ENCODE measurements at places on chromosomes 7 and 10.

GRCh38 chr7:105487579-105488571 lies 34.2 kb downstream of the PUS7 start:
- no peak for DNase-seq

GRCh38 chr7:127928852-127929251 lies 102.4 kb downstream of the LRRC4 start:
- DNase-seq = no peak

DNA sequence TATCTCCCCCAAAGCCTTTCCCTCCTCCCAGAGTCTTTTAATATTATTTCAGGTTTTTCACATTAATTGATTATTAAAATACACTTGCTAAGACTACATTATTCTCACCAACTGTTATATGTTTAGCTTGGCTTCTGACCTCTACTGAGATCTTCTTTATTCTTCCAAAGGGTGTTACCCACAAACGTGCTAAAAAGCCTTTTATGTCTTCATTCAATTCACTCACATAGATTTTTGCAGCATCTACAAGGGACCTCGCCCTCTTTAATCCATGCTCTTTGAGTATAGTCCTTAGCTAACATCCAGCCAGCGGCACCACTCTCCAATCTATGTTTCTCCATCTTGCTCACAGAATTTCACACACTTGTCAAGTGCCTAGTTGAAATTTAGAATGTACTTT lies 115.9 kb downstream of the HIPK2 start:
- DNase-seq = no peak

GRCh38 chr10:80730522-80730921 lies 192.8 kb downstream of the SH2D4B start:
- no peak for DNase-seq

DNA sequence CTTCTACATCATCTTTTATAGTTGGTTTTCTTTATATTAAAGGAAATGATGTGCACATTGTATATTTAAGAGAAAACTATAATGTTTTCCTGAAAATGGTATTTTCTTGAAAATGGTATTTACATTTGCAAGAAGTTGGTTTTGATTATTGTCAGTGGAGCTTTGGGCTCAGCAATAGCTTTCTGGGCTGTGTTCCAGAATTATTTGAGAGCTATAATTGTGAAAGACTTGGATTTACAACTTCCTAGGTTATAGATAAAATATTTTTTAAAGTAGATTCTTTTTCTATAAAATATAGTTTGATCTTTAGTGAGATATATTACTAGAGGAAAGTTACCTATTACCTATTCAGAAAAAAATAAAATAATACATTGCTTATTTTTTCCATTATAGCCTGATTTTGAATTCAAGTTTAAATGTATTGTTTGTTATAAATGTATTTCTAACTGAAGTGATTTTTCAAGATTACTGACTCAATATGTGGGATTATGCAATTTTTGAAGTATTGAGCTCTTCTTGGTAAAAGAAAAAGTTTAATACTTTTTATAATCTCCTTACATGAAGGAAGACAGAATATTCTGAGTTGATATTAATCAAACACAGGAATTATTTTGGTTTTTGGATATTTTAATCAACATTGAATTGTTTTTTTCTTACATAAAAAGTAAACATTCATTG lies 20.2 kb downstream of the GNAI1 start:
- DNase-seq = no peak

GRCh38 chr10:72260239-72260975 lies 13.3 kb upstream of the DDIT4 start:
- DNase-seq = peak; percentile 66

DNA sequence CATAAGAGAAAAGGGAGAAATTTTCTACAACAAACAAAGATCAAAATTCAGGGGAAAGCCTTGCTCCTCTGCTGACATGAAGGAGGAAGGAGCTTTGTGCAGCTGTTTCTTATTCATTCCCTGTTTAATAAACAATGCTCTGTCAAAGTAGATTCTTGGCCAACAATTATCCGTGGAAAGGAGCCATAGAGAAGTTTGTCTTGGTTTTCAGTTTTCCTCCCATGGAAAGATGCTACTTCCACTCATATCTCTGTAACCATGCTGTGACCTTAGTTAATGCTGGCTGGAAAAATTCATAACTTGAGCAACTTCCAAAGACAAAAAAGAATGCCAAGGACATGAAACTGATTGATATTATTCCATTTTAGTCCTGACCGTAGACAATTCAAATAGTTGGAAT lies 8.1 kb downstream of the DDC start:
- DNase-seq = no peak

- DNase-seq = no peak
These were observed 423.6 kb downstream of the PHTF2 start for GRCh38 chr7:78222001-78222751.

DNA sequence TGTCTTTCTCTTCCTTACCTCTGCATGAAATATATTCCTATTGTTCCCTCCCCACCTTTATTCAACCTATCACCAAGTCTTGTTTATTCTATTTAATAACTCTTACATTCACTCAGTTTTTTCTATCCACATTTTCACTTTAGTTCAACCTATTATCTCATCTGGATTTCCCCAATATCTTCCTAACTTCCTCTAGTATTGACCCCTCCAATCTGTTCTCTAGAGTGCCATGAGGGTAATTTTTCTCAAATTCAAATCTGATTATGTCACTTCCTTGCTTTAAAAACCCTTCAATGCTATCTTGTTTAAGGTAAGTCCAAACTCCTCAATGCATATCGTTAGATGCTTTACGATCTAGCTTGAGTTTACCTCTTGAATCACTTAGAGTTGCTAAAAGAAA lies 86.5 kb downstream of the SDHAF3 start:
- DNase-seq = no peak

- no peak for DNase-seq
These were observed 247.9 kb upstream of the PTN start for GRCh38 chr7:137591421-137591837.

DNA sequence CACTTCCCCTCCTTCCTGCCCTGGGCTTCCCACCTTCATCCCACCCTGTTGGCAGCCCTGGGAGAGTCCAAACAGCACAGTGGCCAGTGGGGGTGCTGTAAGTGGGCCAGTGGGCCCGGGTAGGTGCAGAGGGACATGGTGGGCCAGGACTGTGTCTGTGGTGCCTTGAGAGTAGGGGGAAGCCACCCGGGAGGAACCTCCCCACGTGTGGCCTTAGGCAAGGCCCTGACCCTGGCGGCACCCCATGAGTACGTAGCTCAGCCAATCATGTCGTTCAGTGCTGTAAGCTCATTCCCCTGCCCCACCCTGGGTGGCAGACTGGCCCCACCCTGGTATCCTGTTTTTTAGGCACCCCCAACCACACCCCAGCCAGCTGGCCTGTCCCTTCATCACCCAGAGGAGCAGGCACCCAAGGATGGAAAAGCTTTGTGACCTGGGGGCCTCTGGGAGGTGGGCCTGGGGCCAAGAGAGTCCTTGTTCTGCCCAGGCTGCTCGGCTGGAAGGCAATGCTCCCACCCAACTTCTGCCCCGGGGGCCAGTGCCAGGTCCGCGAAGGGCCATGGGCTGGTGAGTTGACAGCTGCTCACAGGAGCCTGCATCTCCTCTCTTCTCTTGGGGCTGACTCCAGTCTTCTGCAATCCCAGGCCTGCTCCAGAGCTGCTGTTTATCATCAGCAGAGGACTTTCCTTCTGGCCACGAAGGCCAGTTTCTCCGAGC lies 41.6 kb downstream of the TSPAN15 start:
- no peak for DNase-seq

GRCh38 chr10:97274828-97275227 lies 17.6 kb downstream of the ARHGAP19 start:
- DNase-seq = no peak

DNA sequence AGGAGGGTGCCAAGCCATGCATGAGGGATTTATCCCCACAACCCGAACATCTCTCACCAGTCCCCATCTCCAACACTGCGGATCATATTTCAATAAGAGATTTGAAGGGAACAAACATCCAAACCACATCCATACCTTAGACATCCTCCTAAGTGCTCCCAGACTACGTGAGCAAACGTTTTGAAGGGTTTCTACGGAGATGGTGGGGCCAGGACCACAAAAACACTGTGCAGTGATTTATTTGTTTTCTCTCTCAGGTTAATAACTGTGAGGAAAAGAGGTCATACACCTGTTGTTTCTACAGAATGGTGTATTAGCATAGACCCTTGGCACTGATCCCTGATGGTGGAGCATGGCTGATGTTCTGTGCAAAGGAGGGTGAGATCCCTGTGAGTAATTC lies 277.8 kb downstream of the FRMD4A start:
- no peak for DNase-seq

DNA sequence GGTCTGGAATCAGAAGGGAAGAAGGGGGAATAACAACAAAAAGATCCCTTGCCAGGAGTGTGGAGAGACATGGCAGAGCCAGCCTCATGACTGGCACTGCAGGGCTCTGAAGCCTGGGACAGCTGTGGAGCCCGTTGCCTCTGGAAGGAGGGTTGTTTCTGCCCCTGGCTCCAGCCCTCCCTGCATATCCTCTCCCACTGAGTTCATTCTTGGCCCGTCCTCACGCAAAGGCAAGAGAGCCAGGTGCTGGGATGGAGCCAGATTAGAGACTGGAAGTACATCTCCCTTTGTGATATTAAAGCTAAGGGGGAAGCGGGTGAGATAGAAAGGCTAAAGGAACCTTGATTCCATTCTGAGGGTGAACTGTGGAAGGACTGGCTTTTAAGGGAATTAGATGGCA lies 141.5 kb upstream of the NPVF start:
- no peak for DNase-seq

DNA sequence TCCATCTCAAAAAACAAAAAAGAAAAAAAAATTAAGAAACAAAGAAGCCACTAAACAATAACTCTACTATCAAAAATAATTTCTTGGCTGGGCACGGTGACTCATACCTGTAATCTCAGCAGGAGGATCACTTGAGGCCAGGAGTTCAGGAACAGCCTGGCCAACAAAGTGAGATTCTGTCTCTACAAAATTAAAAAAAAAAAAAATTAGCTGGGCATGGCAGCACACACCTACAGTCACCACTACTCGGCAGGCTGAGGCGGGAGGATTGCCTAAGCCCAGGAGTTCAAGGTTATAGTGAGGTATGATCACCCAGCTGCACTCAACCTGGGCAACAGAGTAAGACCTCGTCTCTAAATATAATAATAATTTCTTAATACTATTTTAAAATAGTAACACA lies 69.0 kb downstream of the PARD3 start:
- no peak for DNase-seq

DNA sequence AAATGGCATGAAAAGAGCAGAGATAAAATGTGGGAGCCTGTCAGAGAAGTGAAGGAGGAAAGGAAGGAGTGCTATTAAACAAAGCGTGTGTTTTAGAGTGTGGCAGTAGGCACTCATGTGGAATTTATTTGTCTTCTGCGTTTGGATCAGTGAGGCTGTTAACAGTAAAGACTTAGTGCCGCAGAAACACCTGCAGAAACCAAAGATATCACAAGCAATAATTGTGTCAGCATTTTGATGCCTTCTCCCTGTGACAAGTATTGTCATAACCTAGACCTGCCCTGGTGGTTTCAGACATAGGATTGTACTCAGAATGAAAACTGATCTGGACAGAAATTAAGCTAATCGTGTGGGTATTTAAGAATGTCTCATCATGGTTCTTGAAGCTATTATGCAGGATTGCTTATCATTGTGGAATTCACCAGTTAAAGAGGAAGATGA lies 191.0 kb downstream of the CAMK1D start:
- DNase-seq = no peak
